ENCODE measurements at places on chromosomes 1 and 21.
A peak's percentile ranks its signal among the peaks of the same experiment; 100 is the strongest.

DNA sequence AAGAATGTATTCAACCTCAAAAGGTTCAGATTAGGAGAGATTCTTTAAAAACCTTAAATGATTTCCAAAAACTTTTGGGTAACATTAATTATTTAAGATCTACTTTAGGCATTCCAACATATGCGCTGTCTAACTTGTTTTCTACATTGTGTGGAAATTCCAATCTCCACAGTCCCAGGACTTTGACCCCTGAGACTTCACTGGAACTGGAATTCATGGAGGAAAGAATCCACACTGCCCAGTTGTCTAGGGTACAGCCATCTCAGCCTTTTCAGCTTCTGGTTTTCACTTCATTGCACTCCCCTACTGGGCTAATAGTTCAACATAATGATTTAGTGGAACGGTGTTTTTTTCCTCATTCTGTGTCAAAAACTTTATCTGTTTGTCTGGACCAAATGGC lies 161.5 kb downstream of the IER5 start:
- no peak for DNase-seq

DNA sequence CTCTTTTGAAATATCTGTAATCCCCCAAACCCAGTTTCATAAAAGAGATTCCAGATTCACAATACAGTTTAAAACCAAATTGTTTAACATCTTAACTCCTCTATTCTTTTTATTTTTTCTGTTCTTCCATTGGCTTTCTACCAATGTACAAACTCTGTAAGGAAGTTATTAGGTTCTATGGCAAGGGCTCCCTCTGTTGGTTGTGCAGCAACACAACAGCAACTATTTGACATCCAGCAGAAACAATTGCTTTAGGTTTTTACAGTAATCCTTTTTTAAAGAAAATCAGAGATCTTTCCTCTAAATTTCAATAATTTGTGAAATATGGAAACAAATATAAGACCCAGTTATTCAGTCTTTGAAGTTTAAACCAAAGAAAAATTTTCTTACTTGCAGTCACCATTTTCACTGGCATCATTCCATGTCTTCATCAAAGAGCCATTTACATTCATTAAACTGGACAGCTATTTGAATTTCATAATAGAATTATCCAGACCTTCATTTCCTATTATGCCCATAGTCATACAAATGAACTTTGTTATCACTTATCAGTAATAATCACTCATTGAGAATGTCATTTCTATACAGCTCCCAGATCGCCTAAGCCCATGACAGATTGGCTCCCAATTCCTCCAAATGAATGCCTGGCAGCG lies 46.5 kb upstream of the RNF11 start:
- DNase-seq, result peak; percentile 7

GRCh38 chr1:39214714-39214997 lies 10.2 kb downstream of the MACF1 start:
- DNase-seq, result no peak

GRCh38 chr1:91404151-91405012 lies at the start of gene HFM1:
Gene HFM1, minus strand, starts transcription at chr1:91404837. Its CDS starts 3,755 bp downstream, at chr1:91401082.
- DNase-seq, result peak; percentile 59

GRCh38 chr1:240021709-240022108 lies 70.0 kb upstream of the FMN2 start:
- DNase-seq, result no peak

GRCh38 chr1:43996733-43997115 lies 5.3 kb downstream of the CCDC24 start:
- no peak for DNase-seq

GRCh38 chr1:7220007-7220406 lies 434.8 kb downstream of the CAMTA1 start:
- no peak for DNase-seq

GRCh38 chr21:42306366-42307035 lies 8.7 kb downstream of the TFF3 start:
- DNase-seq, result no peak

DNA sequence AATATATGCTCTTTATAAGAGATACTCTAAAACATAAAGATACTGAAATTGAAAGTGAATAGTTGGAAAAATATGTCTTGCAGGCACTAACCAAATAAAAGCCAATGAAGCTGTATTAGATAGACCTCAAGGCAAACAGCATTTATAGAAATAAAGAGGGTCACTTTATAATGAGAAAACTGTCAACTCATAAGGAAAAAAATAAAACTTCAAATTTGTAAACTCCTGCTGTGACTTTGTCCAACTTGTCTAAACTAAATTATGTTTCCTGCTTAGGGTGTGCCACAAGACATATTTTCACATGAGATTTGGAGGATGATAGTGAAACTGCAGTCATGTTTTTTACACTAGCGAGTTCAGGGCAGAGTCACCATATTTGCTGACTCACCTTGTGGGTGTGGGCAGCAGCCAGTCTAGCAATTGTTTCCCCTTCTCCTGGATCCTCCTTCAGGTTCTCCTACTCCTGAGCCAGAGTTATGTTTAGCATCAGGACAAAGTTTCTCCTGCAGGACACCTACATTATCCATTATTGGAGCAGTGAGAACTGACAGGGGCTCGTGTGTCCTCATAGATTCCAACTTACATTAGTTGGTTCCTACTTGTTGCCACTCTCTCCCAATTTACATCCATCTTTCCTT lies 43.8 kb downstream of the CD53 start:
- no peak for DNase-seq

GRCh38 chr1:10738061-10739058 lies 58.1 kb downstream of the CASZ1 start:
- DNase-seq, result no peak

DNA sequence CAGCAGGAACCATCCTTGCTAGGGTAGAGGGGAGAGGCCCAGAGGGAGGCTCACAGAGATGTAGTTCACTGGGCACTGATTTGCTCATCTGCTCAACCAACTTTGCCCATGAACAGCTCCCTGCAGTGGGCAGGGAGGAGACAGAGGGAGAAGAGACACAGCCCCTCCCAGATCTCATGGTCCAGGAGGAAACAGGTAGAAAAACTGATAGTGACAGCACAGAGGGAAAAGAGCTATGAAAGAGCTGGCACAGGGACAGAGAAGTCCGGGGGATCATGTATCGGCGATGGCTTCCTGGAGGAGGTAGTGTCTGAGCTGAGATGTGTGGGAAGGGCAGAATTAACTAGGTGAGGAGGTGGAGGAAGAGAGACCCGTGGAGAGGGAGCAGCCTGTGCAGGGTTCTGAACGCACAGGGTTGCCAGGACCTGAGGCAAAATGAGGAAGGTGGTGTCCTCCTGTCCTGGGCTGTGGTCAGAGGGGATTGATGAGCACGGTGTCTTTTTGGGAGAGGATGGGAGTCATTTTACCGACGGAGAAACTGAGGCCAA lies 85.9 kb downstream of the PTPRU start:
- DNase-seq, result no peak

- no peak for DNase-seq
Measured at GRCh38 chr1:226526801-226527595, 21.6 kb upstream of the STUM start.

- no peak for DNase-seq
Measured at GRCh38 chr1:63618011-63618410, 24.8 kb downstream of the PGM1 start.

DNA sequence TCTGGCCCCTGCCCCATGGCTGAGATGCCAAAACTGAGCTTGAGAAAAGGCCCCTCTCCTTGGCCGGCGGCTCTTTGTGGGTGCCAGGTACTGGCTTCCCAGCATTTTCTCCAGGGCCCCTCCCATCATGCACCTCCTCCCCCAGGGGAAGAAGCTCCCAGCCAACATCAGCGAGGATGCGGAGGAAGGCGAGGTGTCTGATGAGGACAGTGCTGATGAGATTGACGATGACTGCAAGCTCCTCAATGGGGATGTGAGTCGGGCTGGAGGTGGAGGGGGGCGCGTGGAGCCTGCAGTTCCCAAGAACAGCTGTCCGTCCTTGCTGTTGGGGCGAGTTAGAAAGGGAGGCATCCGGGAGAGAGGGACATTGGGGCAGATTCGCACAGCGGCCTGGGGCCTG lies 13.5 kb downstream of the PLCH2 start:
- no peak for DNase-seq

- DNase-seq, result no peak
Measured at GRCh38 chr1:29504196-29504595, 267.9 kb downstream of the PTPRU start.

GRCh38 chr1:24327891-24328290 lies 8.7 kb downstream of the GRHL3 start:
- no peak for DNase-seq

DNA sequence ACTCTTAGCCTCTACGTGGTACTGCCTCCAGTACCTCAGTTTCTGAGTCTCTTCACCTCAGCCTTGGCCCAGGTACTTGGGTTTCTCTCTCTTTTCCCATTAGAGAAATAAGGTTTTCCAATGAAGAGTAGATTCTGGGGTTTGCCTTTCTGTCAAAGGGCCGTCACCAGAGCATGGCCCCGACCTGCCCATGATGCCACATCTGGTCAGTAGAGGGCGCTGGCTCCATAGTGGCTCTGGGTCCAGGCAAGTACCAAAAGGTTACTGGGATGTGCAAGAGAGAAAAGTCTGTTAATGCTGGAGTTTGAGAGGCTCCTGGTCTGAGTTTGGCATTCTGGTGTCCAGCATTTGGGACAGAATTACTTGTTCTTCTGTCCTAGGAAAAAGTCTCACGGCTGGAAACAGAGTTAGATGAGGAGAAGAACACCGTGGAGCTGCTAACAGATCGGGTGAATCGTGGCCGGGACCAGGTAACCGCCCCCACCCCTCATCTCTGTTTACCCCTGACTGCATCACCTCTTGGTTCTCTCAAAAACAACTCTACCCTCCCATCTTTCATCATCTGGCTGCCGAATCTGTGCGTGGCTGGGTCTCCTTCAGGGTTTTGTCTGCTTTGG lies 5.3 kb upstream of the TUFT1 start:
- DNase-seq, result peak; percentile 64

DNA sequence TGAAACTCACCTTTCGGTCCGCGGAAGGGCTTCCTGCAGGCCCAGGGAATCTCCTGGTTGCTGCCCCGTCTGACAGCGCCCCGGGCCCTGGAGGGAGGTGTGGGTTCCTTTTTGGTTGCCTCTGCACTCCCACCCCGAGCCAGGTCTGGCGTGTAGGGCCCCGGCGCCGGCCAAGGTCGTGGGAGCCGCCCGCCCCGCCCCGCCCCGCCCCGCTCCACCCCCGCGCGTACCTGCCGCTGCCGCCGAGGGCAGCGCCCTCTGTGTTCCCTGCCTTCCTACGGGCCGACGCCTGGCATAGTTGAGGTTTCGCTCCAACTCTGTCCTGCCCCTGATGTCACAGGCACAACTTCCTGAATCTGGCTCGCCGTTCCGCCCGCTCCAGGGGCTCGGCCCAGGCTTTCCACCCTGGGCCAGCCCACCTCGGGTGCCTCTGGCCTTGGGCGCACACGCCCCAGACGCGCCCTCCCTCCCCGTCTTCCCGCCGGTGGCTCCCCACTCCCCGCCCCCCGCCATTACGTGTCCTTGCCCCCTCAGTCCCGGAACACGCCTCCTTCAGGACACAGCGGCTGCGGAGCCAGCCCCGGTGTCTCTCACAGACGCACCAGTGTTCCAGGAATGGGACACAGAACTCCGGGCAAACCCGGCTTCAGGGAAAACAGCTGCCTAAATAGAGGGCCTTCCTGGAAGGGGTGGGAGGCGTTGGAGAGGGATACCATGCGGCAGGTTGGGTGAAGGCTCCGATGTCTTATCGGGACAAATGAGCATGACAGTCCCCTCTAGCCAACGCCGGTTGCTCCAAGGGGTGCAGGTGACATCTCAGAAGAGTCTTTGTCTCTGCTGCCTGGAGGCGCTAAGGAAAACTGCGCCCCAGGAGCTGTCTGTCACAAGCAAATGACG lies at the start of gene KIAA0040:
KIAA0040 (minus strand) TSS at position 147 of the 897 bp plus-strand sequence. CDS start 31,763 bp downstream, outside the sequence.
- peak; percentile 44 for DNase-seq

GRCh38 chr1:109771712-109772657 lies 8.3 kb upstream of the EPS8L3 start:
- DNase-seq, result no peak

GRCh38 chr1:201585901-201586300 lies 47.0 kb downstream of the NAV1 start:
- no peak for DNase-seq

GRCh38 chr1:63487336-63488065 lies 35.5 kb downstream of the ITGB3BP start:
- DNase-seq, result no peak

GRCh38 chr1:169538998-169539871 lies 47.0 kb downstream of the F5 start:
- DNase-seq, result no peak

DNA sequence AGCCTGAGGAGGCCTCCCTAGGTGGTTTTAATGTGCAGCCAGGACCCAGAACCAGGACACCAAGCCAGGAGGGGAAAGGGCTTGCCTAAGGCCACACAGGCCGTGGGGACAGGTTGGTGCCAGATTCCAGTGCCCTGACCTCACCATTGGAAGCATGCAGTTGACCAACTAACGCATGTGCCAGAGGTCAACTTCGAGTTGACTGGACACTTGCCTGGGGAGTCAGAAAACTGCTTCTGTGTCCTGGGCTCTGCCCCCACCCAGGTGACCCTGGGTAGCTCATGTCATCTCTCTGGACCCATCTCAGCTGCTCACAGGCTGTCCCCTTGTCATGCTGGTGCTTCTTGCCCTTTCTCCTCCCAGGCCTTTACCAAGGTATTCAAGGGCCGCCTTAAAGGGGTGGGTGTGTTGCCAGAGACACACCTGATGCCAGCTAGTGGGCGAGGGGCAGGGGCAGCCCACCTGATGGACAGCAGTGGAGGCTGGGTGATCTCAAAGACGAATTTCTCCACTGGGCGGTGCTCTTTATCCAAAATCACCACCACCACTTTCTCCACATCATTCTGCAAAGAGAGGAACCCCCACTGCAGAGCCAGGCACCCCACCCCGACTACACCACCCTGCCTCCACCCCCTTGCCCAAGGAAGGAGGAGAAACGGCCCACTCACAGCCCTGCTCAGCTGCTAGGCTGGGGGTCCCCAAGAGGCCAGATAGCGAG lies 4.4 kb downstream of the MAD2L2 start:
- no peak for DNase-seq

- DNase-seq, result no peak
Measured at GRCh38 chr1:9033363-9033762, 7.1 kb upstream of the SLC2A7 start.

DNA sequence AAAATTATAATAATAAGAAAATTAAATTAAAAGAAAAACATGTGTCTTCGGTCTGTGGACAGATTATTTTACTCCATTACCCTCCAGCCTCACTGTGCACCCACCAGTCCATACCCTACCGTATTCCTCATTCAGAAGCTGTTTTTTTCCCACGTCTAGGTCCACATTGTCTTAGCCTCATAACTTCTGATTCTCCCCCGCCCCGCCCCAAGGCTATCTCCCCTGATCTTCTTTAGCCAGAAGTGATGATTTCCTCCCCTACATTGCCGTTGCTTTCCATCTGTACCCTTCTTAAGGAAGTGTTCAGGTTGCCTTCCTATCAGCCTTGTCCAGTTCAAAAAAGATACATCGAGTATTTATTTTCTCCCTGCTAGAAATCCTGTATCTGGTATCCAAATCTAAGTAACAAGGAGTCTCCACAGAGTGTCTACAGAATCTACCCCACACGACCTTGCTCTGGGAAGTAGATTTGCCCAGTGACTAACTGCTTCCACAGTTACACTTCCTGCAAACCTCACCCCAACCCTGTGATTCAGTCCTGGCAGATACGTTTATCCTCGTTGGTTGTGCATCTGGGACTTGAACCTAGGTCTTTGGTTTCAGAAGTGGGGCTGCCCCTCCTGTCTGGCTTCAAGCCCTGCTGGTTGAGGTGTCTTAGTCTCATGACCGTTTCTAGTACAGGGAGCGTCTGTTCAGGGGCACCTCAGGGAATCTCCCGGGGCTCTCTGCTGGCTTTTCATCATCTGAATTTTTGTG lies 470.2 kb downstream of the CAMTA1 start:
- DNase-seq, result no peak

All from stimulated activated CD4-positive, alpha-beta T cell treated with anti-CD3 and anti-CD28 coated beads, Interleukin-4, amount 100 ng/mL, for 4 hours (primary cell).